Cardiac fibroblast (primary cell): ENCODE measurements at places on chromosomes 13 and 19.

GRCh38 chr13:76848596-76848995 lies 37.6 kb downstream of the KCTD12 start:
- peak; percentile 70 for DNase-seq

DNA sequence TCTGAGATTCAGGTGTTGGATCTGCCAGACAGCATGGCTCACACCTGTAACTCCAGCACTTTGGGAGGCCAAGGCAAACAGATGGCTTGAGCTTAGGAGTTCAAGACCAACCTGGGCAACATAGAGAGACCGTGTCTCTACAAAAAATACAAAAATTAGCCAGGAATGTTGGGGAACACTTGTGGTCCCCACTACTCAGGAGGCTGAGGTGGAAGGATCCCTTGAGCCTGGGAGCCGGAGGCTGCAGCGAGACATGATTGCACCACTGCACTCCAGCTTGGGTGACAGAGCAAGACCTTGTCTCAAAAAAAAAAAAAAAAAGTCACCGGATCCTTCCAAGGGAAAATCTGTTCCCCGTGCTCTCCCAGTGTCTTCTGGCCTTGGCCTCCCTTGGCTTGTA lies 109.2 kb downstream of the IRS2 start:
- no peak for DNase-seq

DNA sequence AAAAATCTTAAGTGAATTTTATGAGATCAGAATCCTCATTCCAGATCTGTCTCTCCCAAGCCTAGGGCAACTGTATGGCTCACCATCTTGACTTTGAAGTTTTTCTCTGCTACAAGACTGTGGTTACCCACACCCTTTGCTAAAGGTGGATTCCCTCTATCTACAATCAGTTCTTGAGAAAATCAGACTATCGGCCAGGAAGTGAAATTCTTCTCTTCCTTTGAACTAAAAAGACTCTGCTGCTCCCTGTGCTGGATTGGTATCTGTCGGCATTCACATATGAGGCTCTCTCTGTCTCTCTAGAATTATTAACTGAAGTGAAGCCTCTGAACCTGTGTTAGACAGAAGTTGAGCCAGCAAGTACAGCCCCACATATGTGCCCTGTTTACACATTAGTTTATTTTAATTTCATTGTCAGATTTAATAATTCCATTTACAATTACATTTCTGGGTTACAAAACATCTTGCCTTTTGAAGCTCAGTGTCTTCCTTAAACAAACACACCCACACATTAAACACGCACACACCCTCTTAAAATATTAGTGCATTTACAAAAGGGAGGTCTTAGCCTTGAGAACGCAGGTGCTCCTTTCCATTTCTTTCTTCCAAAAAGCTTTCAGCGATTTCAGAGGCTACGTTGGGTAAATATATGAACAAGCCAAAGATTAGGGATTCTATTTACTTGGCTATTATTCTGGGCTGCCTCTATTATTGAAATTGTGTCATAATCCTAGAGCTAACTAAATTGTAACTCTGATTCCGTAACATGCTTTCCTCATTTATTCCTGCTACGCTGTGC lies 145.7 kb downstream of the MIPEP start:
- no peak for DNase-seq

- DNase-seq, result no peak
Measured at GRCh38 chr19:47797996-47798903, 6.1 kb downstream of the TPRX1 start.

DNA sequence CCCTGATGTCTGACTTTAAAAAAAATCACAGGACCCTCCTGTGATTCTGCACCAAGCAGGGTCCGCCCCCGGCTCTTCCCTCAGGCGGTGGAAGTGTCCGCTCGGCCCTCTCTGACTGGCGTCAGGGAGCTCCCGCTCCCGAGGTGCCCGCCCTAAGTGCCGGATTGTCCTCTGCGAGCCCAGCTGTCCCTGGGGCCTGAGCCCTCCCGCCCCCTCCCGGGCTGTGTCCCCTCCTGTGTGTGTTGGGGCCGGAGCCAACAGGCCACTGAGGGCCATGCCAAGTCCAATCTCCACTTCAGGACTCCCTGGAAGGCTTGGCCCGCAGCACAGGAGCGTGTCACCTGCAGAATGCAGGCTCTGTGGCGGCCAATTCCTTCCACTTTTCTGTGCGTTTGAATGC lies 25.4 kb downstream of the MAP2K2 start:
- no peak for DNase-seq
